Prostate gland (tissue), 2 donors: ENCODE measurements at places on chromosomes 12 and 14. TPM values are rescaled to one million over a fixed set of nuclear protein-coding genes. Genes with fewer than 3 reads are reported as not detected.

Gene SLC25A29
- total RNA-seq, result 147 TPM

Gene SYNDIG1L
- 0.34 TPM for total RNA-seq

DNA sequence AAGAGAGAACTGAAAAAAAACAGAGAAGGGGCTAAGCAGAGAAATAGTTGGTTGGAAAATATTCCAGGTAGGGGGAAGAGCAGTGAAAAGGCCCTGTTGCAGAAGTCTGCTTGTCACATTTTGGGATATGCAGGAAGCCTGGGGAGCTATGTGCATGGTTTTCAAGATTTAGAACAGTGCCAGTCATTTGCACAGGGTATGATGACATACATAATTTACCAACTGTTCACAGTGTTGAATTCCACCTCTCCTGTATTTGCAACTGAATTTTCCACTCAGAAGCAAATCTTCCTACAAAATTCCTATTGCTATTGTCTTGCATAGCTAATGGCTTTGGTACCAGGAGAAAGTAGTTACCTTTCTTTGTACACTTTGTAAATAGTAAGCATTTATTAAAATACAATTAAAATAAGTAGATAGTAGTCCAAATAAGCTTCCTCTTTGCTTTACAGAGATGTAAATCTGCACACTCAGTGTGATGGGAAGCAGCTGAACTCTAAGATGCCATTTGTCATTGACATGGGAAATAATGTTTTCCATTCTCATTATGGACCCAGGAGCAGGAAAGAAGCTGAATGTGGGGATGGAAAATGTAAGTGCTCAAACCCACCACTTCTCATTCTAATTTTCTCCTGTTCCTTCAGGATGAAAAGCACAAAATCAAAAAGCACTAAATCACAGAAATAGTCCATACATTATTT, 177.4 kb downstream of the BTG1 start:
- H3K27ac ChIP-seq, result no peak overlapping the region
- H3K4me3 ChIP-seq, result no peak overlapping the region
- no peaks in the 10 kb centered on the region for H3K27me3 ChIP-seq
- H3K4me1 ChIP-seq, result no peaks in the 10 kb centered on the region

DNA sequence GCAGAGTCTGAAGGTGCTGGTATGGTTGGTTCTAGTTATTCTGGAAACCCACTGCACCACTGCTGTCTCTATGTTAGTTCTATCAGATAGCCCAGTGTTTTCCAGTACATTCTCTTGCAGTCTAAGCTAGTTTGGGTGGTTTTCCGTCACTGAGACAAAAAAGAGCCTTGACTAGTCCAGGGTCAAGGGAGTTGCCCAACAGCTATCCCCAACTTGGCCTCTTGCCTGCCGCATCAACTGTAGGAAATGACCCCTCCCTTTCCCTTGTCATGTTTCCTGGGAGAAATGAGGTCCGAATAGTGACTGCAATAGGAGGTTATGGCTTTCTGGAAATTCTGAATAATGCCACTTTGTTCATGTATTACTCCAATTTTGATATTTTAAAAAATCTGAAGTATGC, 160.4 kb downstream of the EFCAB11 start:
- no peaks in the 10 kb centered on the region for H3K27me3 ChIP-seq
- H3K36me3 ChIP-seq, result no peaks in the 10 kb centered on the region

DNA sequence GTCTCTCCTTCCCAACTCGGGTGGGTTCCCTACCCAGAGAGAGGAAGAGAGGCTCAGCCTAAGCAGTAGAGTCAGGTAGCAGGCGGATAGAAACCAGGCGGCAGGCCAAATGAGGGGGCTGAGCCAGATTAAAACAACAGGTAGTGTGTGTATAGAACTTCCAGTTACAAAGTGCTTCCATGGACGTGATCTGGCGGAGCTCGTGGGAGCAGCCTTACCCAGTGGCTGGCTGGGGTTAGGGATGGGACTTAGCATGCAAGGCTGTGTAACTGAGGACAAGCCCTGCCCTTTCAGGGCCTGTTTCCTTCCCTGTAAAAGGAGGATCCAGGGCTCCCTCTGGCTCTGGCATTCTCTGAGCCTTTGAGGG, 8.3 kb downstream of the KRT80 start:
- DNase-seq, result peak; percentile 44
- H3K27me3 ChIP-seq, result peaks cover 2% of the 10 kb centered on the region
- no peaks in the 10 kb centered on the region for H3K36me3 ChIP-seq
- H3K4me1 ChIP-seq, result no peaks in the 10 kb centered on the region

DNA sequence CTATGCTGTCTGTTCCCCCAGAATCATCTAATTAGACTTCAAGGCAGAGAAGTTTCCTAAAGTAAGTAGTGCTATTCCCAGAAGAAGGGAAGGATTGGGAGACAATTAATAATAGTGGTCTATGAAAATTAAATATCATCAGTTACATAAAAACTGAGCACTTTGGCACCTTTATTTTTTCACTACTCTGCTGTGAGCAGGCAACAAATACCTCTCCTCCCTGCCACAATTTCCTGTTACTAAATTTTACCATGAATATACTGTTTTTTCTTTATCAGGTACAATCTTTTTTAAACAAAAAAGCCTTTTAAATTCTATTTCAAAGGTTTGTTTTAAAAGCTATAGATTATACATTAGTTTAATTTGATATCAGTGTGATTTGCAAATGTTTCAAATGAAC, 29.4 kb upstream of the KRAS start:
- DNase-seq, result no peak
- H3K4me1 ChIP-seq, result no peaks in the 10 kb centered on the region
- H3K4me3 ChIP-seq, result no peak overlapping the region

DNA sequence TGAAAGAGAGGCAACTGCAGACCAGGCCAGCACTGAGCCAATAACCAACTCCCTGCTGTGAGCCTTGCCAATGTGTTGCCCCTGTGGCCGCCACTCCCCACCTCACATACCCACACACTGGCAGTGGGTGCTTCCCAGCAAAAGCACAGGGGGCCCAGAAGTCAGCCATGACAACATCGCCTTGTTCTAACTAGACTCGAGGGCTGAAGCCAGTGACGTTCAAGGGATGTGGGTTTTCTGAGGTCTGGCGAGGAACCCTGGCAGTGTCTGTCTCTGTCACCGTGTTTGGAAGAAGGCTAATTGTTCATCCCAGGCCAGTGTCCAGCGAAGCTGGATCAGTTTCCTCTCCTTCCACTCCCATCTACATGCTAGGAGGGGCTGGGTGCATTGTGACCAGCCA, 311.8 kb upstream of the AMIGO2 start:
- no peak for DNase-seq
- H3K4me1 ChIP-seq, result no peaks in the 10 kb centered on the region
- H3K4me3 ChIP-seq, result no peak overlapping the region
- H3K27me3 ChIP-seq, result no peaks in the 10 kb centered on the region
